ENCODE measurements at places on chromosomes 7 and 10.
A peak's percentile ranks its signal among the peaks of the same experiment; 100 is the strongest.

DNA sequence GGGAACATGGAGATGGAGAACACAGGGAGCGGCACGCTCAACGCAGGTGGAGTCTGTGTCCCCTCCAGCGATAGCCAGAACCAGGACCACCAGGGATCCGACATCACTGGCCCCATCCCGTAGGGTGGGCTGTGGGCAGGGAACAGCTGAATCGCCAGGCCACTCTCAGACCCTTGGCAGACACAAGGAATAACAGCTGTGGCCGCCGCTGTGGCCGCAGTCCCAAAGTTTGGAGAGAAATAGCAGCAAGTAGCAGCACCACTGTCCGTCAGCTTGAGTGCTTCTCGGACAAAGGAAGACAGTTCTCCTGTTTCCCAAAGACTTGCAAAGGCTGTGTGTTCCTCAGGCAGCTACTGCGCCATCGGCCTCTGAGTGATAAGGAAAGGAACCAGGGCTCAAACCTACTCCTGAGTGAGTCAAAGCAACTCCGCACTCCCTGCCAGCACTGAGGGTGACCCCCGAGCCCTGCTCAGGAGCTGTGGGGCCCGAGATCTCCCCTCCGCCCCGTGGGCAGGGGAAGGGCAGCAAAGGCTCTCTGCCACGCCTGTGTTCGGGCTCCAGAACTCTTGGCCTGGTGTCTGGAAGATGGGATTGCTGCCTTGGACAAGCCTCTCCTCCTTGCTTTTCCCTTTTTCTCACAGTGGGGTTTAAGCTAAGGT is 82.3 kb upstream of the FAM20C start:
- DNase-seq = no peak

DNA sequence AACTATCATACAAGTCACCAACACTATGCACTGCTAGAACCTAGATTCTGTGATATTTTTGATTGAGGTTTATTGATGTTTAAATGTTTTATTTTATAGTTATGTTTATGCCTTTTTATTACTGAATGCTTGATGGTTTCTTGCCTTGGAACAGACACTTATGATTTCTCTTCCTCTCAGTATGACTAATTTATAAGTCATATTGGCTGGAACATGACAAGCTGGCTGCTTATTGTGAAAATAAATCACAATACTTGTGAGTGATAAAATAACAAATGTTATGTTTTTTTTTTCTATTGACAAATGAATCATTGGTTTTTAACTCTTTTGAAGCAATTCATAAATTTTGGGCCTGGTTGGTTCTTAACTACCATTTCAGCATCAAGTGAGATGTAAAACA is 142.0 kb upstream of the MALRD1 start:
- no peak for DNase-seq

GRCh38 chr7:92964141-92964540 is 127.8 kb upstream of the CDK6 start:
- no peak for DNase-seq

GRCh38 chr7:151590850-151591771 is 71.4 kb upstream of the RHEB start:
- no peak for DNase-seq

- DNase-seq = no peak
Observed at GRCh38 chr10:79941146-79941545, 7.8 kb downstream of the SFTPD start.

DNA sequence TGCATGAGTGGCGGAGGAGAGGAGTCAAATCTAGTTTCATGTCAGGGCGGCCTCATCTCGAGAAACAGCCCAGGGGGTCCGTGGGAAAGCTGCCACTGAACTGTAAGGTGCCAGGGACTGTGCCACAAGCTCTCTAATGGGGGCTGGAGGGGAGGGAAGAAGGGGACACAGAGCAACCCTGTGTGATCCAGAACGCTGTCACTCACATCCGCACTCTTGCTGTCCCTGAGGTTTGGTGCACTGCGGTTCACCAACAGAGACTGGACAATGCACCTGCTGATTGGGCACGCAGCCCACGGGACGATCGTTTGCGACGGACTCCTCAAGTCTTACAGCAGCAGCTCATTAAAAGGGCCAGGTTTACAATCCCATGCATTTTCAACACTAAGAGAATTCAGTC is 47.7 kb downstream of the AMZ1 start:
- DNase-seq = no peak

GRCh38 chr7:40595129-40595528 is 460.3 kb downstream of the SUGCT start:
- DNase-seq = no peak

DNA sequence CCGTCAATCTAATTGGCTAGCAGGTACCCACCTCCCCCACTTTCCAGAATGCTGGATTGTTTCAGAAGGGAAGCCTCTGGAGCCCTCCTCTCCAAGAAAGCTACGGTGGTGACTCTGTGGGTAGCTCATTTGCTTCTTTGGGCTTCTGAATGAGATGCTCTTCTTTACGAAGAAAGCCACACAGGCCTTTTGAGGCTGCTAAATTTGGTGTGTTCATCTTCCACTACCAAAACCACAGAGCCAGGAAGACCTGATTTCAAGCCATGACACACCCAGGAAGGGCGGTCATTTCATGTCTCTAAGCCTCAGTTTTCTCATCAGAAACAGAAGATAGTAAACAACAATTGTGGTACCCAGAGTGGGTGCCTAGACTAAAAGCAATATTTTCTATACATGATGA is 901.2 kb downstream of the KCNMA1 start:
- DNase-seq = no peak

- no peak for DNase-seq
Observed at GRCh38 chr7:48259463-48260280, 88.4 kb downstream of the ABCA13 start.

DNA sequence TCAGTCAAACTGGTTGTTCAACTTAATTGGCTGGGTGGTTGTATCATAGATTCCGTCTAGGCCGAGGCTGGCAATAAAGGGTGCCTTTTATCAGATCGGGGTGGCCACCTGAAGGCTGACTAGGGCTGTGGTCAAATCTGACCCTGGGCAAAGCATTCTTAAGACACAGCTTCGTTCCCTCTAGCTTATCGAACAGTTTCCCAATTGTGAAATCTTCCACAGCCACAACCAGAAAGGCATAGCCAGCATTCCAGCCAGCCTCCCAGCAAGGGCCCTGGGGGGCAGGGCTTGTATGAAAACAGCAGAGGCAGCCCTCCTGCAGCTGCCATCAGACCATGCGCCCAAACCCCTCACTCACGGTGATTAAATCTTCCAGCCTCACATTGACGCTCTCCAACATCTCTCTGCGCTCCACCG is 42.5 kb upstream of the TMEM213 start:
- no peak for DNase-seq

GRCh38 chr7:22418251-22419046 is 61.5 kb upstream of the RAPGEF5 start:
- DNase-seq = no peak

DNA sequence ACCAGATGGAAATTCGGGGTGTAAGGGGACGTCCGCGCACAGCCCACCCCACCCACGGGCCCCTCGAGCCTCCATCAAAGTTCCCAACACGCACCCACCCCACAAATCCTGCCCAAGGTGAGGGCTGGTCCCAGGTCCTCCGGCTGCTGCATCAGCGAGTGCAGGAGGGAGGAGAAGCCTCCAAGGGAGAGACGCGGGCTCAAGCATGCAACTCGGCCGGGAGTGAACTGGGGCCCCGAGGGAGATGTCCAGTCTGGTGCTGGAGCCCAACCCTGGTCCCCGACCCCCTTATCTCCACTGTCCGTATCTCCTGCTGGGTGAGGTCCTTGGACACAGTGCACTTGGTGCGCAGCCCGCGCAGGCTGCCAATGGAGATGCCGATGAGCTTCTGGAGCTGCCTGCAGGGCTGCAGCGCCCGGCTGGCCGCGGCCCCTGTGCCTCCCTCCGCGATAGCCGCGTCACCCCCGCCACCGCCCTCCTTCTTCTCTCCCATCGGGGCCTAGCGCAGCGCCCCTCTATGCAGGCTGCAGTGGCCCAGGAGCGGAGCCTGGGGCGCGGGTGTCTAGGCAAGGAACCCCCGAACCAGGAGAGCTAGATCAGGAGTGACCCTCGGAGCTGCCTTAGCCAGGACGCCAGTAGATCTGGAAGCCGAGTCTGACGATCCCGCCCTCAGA is 489.2 kb downstream of the ZNF33B start:
- no peak for DNase-seq

- DNase-seq = no peak
Observed at GRCh38 chr10:46069771-46070463, 23.8 kb upstream of the MSMB start.

GRCh38 chr10:13206546-13207443 is 27.4 kb downstream of the UCMA start:
- no peak for DNase-seq

GRCh38 chr10:79947083-79947415 is 1.9 kb downstream of the SFTPD start:
- no peak for DNase-seq

GRCh38 chr10:106023329-106023728 is 1141.2 kb downstream of the SORCS1 start:
- DNase-seq = no peak

DNA sequence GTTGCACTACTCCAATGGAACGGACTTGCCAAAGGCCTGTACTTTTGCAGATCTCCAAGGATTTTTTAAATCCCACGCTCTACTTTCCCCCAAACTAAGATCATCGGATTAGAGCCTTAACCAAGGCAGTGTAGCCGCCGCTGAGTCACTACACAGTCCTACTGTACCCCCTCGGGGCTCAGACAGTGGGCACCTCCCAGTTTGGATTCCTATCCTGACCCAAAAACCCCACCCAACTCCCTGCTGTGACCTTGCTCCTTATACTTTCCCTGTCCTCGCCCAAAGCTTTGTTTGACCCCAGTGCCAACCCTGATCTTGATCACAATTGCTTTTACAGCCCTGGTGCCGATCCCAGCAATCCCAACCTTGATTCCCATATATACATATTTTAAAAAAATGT is 17.5 kb upstream of the PLAU start:
- DNase-seq = no peak

- DNase-seq = no peak
Observed at GRCh38 chr10:67697724-67698131, 1.7 kb upstream of the CTNNA3 start.

DNA sequence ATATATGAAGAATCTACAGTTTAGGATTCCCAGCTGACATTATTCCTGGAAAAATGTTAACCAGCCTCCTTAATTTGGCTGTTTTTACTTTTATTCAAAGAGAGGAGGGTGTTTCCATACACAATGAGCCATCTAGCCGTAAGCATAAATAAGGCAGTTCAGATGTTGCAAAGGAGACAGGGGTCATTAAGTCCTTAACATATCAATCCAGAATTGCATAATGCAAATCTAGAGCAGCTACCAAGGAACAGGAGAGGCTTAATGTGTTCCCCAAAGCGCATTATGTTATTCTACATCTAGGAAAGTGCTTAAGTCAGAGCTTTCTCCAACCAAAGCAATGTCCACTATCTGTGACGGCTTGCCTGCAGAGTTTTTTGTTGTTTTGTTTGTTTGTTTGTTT is 32.4 kb upstream of the TCF7L2 start:
- no peak for DNase-seq

DNA sequence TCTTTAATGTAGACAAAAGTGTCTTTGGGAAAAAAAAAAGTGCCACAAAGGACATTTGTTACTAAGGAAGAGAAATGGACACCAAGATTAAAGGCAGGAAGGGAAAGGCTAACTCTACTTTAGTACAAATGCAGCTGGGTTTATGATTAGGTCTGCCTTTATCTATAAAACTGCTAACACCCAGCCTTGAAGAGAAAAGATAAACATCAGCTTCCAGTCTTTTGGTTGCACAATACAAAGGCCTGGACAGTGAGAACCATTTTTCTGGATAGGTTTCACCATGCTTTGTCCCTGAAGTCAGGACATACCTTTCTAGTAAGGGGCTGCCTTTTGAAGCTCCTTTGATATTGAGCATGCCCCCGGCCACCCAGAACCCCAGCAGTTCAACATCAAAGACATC is 45.1 kb downstream of the ZNF248 start:
- DNase-seq = no peak

DNA sequence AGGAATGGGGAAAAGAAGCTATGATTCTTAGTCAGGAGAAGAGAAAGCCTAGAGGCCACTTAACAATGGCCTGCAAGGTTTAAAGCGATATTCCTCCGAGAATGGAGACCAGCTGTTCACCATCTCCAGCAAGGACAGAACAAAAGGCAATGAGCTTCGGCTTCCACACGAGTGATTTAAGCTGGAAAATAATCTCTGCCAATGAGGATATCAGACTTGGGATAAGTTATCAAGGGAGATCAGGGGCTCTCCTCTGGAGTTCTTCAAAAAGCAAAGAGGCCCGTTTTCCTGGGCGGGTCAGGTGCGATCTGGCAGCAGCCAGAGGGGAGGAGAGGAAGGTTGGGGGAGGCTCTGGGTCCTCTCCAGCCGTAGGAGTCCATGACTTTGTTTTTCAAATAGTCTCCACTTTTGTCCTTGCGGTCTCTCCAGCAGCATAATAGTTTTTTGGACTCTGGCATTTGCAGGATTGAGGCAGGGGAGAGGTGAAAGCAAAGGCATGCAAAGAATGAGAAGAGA is 211.3 kb downstream of the SKIDA1 start:
- DNase-seq = no peak

- peak; percentile 28 for DNase-seq
Observed at GRCh38 chr10:63265222-63265617, 132.1 kb downstream of the NRBF2 start.

- DNase-seq = no peak
Observed at GRCh38 chr10:99920486-99920885, 89.3 kb downstream of the DNMBP start.

DNA sequence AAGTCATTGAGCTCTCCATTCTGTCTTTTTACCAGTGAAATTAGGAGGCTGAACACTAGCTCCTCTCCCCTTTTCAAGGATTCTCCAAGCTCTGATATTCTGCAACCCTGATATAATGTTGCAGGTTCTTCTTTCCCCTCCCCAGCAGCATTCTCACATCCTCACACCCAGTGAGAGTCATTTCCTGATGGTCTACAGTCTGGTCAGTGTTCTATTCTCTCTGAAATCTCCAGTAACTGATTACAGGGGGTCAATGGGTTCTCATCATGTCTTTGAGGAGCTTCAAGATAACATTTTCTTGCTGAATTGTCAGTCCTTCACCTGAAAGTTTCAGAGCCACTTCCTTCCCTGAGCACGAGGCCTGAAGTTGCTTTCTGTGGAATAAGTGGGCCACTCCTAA is 299.4 kb downstream of the PTEN start:
- DNase-seq = no peak

GRCh38 chr7:66198956-66199355 is 6.2 kb upstream of the TPST1 start:
- no peak for DNase-seq

- DNase-seq = no peak
Observed at GRCh38 chr7:70913924-70914323, 218.0 kb upstream of the GALNT17 start.

- DNase-seq = no peak
Observed at GRCh38 chr7:1087952-1088920, at the start of gene GPER1. TSS of gene GPER1 (plus strand) at chr7:1088113. CDS start at chr7:1091729, 3,616 bp downstream.

Data from stimulated activated CD4-positive, alpha-beta T cell treated with anti-CD3 and anti-CD28 coated beads, Interleukin-12 subunit alpha, Interleukin-12 subunit beta, amount 100 ng/mL, for 48 hours (primary cell).